ENCODE measurements at places on chromosomes 2 and 18.

GRCh38 chr2:204732019-204732418 is 186.7 kb downstream of the PARD3B start:
- DNase-seq, result no peak

- DNase-seq, result no peak
Observed at GRCh38 chr2:66134138-66134701, 300.7 kb upstream of the MEIS1 start.

DNA sequence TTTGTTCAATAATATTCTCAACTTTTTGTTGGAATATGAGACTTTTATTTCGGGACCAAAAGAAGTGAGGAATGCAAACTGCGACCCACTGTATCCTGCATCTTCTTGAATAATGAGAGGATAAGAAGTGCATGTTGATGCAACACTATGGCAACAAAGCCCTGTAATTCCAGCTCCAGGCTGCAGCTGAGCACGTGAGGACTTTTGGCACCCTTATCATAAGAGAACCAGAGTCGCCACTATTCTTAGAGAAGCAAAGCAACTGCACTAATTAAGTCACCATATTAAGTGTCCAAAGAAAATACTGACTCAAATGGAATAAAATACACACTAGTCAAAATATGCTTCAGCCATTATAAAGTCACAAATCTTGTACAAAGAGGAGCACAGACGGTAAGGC is 65.8 kb downstream of the FAM210A start:
- DNase-seq, result no peak

GRCh38 chr2:162629085-162629484 is 209.5 kb downstream of the KCNH7 start:
- no peak for DNase-seq

DNA sequence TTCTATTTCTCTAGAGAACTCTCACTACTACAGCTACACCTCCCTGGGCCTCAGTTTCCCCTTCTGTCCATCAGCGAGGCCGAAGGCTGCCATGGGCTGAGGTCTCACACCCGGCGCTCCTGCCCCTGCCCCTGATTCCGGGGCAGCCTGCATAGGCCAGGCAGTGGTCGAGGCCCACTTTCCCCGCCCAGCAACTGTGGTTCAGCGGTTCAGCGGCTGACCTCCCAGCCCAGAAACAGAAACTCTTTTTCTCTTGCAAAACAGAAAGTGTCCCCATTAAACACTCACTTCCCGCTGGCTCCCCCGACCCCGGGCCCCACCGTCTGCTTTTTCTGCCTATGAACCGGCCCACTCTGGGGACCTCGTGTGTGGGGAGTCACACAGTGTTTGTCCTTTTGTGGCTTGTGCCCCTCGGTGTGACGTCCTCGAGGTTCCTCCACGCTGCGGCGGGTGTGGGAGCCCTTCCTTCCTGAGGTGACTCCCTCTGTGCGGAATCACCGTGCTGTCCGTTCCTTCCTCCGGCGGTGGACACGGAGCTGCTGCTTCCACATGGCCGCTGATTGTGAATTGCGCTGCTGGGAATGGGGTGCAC is 16.0 kb downstream of the PDCD1 start:
- no peak for DNase-seq
